ENCODE measurements at places on chromosomes 1 and 21. TPM values are rescaled to one million over a fixed set of nuclear protein-coding genes. Genes with fewer than 3 reads are reported as not detected.

Gene PIK3R3
- total RNA-seq, result 5.5 TPM

Gene C1orf226
- 4.8 TPM for total RNA-seq

Gene ZNF593OS
- total RNA-seq, result 0.16 TPM

Gene OR2T35
- total RNA-seq, result not detected

Gene C1orf141
- not detected for total RNA-seq

Gene OR2T29
- total RNA-seq, result not detected

Gene ADGRL4
- total RNA-seq, result 3.5 TPM

Gene NCF2
- 8.3 TPM for total RNA-seq

Gene FGR
- total RNA-seq, result 1.3 TPM

Gene HENMT1
- total RNA-seq, result 2.2 TPM

Gene SLC45A3
- 1.2 TPM for total RNA-seq

Gene BMP8A
- total RNA-seq, result not detected

Gene AUNIP
- 3.3 TPM for total RNA-seq

Gene SLC9C2
- total RNA-seq, result 0.12 TPM

Gene NCMAP
- total RNA-seq, result 0.16 TPM

Gene SPRR2D
- total RNA-seq, result 1,669 TPM

Gene GPA33
- not detected for total RNA-seq

Gene LCE3E
- total RNA-seq, result 4.3 TPM

Gene GJA4
- total RNA-seq, result 2.0 TPM

Gene CTTNBP2NL
- total RNA-seq, result 35.1 TPM

Gene AGT
- 0.12 TPM for total RNA-seq

Gene G0S2
- total RNA-seq, result 2.3 TPM

Gene MYOG
- total RNA-seq, result not detected

Gene EXTL1
- total RNA-seq, result not detected

Gene RPE65
- not detected for total RNA-seq

Gene ELF3
- total RNA-seq, result 391 TPM

Gene NUCKS1
- 99.3 TPM for total RNA-seq

Gene NR1I3
- not detected for total RNA-seq

Gene S100A1
- total RNA-seq, result 0.44 TPM

Gene SAMSN1
- total RNA-seq, result 2.2 TPM

Gene HSD3B2
- 0.32 TPM for total RNA-seq

Gene PAQR6
- 2.0 TPM for total RNA-seq

Gene MRPS21
- total RNA-seq, result 64.9 TPM

Gene MPL
- 0.48 TPM for total RNA-seq

Gene TMEM35B
- 4.2 TPM for total RNA-seq

Gene FRRS1
- 30.7 TPM for total RNA-seq
